ENCODE measurements at places on chromosomes 3 and 15.

DNA sequence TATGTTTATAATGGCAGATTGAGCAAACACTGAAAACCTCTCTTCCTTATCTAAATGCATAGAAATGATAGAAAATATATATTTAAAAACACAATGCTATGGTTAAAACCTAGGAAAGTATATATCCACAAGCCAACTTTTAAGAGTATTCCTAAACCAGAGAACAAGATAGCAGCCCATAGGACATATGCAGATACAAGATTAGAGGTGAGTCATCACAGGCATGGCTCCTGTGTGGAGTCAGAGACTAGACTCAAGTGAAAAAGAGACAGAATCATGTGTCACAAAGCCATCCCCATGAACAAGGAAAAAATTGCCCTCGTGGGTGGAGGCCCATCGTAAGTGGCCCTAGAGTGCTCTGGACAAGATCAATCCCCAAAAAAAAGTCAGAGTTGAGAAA lies 199.4 kb upstream of the PPP2R3A start:
- no peak for DNase-seq

DNA sequence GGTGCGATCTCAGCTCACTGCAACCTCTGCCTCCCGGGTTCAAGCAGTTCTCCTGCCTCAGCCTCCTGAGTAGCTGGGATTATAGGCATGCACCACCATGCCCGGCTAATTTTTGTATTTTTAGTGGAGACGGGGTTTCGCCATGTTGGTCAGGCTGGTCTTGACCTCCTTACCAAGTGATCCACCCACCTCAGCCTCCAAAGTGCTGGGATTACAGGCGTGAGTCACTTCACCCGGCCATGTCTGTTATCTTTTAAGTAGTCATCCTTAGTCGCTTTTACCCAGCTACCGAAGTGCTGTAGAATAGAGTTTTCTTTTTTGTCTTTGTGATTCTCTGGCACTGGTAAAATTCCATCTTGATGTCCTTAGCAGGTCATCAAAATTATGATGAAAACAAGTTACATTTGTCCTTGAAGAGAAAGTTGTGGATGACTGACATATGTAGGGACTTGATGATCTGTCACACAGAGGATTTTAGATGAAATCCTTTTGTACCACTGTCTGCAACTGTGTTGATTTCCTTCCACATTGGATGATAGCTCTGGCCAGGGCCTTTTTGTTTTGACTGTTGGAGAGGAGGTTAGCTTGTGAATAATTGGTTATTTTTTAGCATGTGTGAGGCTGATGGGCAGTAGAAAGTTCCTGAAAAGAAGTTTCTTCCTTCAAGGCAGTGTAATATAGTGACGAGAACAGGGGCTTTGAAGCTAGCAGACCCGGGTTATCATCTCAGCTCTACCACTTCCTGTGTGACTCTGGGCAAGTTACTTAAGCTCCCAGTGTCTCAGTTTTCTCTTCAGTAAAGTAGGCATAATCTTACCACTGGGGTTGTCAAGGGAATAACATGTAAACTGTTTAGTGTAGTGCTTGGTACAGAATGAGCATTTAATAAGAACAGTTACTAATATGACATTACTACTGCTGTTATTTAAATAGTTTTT lies 18.8 kb downstream of the ATG7 start:
- no peak for DNase-seq

GRCh38 chr15:34582461-34583371 lies 735 bp downstream of the GOLGA8B start:
- no peak for DNase-seq

GRCh38 chr3:78003090-78003489 lies 963.2 kb downstream of the ROBO2 start:
- no peak for DNase-seq

- DNase-seq: no peak
Observed at GRCh38 chr3:81778678-81779182, 17.3 kb upstream of the GBE1 start.

DNA sequence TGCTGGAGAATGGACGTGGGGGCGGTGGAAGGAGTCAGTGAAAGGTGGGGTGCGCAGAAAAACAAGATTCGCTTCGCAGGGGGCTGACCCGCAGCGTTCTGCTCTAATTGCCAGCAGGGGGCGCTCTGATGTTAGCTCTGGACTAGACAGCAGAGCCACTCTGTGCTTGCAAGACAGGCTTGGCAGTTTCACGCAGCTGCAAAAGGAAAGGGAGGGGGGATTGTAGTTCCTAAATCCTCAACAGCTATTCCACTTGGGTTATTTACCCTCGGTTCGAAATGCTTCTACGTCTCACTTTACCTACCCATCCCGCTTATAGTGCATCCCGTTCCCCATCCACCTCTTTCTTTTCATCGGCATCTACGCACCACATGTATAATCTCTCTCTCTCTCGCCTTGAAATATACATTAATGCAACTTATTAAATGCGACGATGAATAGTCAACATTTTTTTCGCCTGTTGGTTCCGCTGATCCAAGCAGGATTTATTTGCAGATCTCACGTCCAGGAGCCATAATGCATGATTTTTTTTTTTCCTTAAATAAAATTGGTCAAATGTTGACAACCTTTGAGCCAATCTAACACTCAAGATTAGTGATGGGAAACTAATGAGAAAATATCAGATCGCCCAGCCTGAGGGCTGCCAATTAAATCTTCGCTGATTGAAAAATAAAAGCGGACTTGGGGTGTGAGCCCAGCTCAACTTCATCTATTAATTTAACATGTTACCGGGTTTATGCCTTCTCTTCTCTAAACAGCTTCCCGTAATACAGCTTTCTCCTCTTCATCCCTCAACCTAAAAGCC lies 216.4 kb downstream of the MEIS2 start:
- no peak for DNase-seq

GRCh38 chr3:132804498-132804897 lies 82.3 kb upstream of the NPHP3 start:
- no peak for DNase-seq

DNA sequence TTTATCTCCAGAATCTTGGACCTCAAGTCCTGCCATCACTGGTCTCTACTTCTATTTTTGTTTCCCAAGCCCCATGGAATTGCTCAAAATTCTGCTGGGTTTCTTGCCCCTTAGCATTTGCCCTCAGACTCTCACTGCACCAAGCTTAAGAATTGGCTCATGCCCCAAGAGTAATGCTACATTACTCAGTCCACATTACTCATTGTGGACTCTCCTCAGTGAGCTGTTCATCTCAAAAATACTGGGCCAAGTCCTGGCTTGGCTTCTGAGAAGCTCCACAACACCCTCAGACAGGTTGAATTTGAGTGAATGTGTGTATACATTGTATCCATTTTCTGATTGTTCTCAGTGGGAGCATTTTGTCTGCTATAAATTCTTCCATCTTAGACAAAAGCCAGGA lies 364.4 kb upstream of the ARHGEF26 start:
- DNase-seq: no peak

GRCh38 chr15:34588046-34588674 lies 4.7 kb upstream of the GOLGA8B start:
- peak; percentile 58 for DNase-seq
